ENCODE measurements at places on chromosomes 6 and 20.

GRCh38 chr6:70763754-70764510 lies 96.2 kb downstream of the SMAP1 start:
- DNase-seq = no peak

DNA sequence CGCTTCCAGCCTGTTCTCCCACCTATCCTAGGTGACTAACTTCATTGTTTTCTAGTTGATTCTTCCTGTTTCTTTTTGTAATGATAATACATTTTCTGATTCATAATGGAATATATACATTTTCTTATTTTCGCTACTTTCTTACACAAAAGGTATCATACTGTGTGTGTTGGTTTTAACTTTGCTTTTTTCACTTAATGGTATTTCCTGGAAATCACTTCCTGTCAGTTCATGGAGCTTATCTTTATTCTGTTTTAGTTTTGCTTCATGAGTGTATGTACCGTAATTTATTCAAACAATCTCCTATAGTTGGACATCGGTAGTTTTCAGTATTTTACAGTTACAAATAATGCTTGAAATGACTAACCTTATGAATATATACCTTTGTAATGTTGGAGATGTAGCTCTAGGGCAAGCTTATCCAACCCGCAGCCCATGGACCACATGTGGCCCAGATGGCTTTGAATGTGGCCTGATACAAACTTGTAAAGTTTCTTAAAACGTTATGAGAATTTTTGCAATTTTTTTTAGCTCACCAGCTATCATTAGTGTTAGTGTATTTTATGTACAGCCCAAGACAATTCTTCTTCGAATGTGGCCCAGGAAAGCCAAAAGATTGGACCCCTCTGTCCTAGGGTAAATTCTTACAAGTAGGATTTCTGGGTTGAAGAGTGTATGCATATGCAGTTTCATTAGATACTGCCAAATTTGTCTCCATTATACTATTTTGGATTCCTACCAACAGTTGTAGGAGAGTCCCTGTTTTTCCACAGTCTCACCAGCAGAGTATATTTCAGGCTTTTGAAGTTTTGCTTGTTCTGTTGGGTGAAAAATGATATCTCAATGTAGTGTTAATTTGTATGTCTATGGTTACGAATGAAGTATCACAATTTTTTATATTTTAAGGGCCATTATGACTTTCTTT lies 16.7 kb downstream of the TRMT11 start:
- DNase-seq = no peak

- DNase-seq = no peak
These were observed 641 bp downstream of the ARFGEF2 start for GRCh38 chr20:48921883-48922820.

DNA sequence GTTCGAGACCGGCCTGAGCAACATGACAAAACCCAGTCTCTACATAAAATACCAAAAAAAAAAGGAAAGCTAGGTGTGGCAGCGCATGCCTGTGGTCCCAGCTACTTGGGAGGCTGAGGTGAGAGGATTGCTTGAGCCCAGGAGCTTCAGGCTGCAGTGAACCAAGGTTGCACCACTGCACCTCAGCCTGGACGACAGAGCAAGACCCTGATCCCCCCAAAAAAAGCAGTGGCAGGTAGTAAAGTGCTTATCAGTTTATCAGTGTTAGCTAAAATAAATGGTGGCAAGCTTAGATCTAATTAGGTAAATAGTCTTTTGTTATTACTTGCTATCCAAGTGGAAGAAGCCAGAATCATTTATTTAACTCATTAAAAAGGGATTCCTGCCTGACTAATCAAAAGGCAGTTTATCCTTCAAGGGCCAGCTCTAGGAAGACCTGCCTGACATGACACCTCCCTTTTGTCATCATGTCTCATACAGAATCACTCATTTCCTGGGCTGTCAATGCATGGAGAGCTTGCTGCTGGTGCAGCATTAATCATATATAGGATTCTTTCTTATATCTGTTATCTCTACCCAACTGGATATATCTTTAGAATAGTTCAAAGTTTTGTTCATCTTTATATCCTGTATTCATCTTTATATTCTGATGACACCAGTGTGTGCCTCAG lies 9.6 kb downstream of the DSTN start:
- no peak for DNase-seq

DNA sequence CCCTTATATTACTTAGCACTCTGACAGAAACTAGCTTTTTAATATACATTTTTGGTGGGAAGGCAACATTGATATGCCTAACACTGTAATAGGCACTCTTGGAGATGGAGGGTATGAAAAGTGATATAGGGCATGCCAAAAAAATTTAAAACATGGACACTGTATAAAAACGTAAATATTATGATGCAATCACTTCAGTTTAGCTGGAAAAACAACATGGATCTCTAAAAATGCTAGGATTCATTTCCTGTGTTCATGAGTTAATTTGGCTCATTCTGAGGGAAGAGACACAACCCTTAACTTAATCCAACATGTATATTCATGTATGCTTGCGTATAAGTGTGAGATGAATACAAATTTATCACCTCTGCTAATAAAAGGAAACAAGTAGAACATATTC lies 157.3 kb upstream of the TFAP2D start:
- no peak for DNase-seq

DNA sequence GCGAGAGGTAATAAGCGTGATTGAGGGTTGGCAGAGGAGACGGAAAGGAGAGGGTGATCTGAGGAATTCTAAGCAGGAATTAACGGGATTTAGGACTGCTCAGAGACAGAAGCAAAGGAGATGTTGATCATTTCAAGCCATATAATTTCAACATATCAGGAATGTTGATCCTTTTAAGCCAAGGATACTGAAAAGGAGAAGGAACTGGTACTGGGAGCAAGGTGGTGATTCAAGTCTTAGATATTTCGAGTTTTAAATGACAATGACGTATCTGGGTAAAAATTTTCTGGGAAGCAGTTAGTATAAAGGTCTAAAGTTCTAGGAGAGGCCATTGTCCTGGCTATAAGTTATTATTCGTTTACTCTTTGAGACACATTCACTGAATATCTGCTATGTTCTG lies 91.3 kb upstream of the OGFRL1 start:
- DNase-seq = no peak

DNA sequence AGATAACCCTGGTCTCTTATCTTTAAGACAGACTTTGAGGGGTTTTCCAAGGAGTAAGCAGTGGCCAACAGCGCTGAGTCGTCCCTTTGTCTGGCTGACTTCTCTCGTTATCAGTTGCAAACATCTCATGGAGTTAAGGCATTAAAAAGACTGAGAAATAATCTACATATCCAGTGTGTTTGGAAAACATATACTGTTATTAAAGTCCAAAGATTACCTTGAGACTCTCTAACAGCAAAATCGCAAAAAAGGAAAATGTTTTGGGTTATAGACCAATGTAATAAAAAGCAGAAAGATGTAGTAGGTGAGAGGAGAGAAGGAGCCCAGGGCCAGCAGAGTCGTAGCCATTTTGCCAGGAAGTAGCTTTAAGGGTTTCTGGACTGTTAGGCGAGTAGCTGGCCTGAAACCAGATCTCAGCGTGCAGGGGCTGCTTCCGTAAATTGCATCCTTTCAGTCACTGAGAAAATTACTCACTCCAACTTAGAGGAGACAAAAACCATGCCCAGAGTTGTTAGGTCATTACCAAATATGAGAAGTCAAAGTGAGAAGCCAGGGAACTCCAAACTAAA lies 24.6 kb downstream of the MYLK4 start:
- DNase-seq = no peak

DNA sequence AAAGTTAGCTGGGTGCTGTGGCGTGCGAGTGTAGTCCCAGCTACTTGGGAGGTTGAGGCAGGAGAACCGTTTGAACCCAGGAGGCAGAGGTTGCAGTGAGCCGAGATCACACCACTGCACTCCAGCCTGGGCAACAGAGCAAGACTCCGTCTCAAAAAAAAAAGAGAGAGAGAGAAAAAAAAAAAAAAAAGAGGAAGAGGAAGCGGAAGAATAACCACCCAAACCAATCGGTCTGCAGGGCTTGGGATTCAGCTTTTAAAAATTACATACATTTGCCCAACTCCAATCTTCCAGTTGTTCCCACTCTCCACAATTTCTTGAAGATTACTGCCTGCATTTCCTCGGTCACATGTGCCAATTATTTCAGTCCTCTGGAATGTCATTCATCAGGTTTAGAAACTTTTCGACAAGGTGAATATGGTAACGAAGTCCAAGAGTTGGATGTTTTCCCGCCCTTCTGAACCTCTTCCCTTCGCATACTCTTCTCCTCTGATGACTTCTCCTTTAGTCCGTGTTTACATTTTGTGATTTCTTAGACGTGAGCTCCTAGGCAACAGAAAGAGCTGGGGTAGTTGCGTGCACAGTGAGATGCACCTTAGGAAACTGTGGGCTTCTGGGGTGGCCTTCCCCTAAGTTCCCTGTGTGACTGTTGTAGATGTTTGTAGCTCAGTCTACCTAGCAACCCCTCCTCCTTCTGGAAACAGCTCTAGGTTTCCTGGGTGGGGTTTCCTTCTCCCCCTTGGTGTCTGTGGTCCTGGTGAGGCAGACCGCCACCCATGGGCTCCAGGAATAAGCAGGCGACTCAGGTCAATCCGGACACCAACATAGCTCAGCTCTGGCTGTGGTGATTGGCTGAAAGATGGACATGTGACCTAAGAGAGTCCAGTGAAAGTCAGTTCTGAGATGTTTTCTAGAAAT lies 63.0 kb upstream of the NCOA3 start:
- no peak for DNase-seq

DNA sequence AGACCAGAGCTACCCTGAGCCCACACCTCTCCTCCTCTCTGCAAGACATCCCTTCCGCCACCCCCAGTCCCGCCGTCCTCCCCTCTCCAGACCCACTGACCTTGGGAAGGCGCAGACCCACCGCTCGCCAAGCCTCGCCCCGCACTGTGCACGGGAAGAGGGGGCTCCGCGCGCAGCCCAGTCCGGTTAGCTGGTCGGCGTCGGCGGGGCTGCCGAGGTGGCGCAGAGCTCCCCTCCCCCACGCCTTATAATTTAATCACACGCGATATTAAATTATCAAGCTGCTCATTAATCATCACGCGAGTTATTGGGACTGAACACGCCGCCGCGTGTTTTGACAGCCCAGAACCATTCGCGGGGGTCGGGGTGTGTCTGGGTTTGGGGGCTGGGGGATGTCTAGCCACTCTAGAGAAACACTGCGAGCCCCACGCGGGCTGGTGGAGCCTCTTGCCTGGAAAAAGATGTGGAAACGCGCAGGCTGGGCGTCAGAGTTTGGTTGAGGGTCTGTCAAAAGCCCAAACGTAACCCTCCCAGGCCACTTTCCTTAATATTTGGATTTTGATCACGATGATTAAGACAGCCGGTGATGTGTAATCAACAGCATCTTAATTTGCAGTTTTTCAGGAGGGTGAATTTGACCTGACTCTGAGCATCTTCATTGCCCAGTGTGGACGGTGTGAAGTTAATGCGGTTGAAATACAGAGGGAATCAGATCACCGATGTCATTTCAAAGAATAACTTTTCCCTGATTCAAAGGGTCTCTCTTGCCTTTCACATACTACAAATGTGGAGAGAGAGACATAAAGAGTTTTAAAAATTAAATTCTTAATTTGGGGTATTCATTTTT lies at the start of gene LINC00237:
Gene LINC00237, minus strand, starts transcription at position 188 of the 847 bp plus-strand sequence.
- DNase-seq = no peak
